MV-4-11 (cell line): ENCODE measurements at places on chromosomes 5 and 9.

DNA sequence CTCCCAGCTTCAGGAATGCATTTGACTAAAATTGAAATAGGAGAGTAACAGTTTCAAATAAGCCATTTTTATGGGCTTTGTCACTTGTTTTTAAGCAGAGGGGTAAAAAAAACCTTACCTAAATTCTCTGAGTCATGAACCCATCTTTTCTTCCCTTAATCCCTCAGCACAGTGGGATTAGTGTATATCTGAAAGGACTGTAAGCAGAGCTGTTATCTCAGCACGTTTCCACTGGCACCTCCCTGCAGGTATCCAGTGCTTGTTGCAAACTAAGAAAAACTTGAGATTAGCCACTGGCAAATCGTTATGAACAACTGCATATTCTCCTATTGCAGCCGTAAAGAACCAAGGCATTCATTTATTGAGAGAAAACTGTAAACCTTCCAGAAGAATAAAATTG, 872.7 kb downstream of the EFNA5 start:
- DNase-seq, result no peak

DNA sequence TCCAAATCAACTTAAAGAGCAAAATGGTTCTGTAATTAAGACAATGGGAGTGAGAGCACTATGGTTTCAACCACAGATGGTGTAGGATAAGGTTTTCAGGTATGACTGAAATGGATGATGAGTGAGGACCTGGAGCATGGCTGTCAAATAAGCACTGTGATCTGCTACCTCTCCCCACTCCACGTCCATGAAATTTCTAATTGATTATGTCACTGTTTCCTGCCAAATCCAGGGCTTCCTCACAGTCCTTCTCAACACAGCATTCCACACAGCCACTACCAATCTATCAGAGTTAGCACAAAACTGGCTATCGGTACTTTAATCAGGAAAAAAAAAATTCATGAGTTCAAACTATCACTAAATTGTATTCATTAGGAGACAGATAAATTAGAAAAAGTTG, 420.4 kb upstream of the WWC1 start:
- DNase-seq, result no peak

GRCh38 chr9:135016037-135016640, 71.3 kb upstream of the OLFM1 start:
- no peak for DNase-seq

DNA sequence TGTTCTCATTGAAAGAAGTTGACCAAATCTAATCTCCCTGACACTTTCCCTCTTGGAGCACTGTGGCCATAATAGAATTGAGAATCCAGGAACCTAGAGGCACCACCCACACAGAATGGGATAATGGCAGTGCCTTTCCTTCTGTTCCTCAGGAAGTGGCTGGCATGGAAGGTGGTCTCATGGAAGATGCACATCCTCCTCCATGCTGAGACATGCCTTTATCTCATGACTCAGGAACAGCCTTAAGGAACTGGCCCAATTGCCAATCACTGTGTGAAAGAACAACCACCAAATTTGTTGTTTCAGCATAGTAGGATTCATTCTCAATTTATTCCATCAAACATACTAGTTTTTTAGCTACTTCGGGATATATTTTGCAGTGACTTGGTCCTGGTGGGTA, 137.5 kb upstream of the RASGRF2 start:
- DNase-seq, result no peak

- peak; percentile 90 for DNase-seq
Observed at GRCh38 chr9:136045595-136046553, 49.2 kb downstream of the NACC2 start.

- peak; percentile 94 for DNase-seq
Observed at GRCh38 chr5:33299621-33300208, 141.1 kb upstream of the TARS1 start.

GRCh38 chr9:116715751-116716150, 28.6 kb downstream of the TRIM32 start:
- no peak for DNase-seq

DNA sequence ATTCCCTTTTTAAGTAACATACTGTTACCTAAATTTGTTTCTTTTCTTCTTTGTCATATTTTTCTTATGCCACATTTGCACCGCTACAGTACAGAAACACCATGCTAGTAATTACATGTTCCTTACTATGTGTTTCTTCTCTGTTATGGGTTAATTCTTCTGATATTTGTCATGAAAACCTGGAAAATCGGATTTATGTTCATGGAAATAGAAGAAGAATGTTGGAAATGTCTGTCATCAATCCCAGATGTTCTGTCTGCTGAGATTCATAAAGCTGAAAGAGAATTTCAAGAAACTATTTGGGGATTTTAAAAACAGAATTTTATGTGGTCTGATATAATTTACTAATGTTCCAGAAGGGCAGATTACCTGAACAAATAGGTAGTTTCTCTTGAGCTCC, 305.2 kb upstream of the NREP start:
- no peak for DNase-seq

DNA sequence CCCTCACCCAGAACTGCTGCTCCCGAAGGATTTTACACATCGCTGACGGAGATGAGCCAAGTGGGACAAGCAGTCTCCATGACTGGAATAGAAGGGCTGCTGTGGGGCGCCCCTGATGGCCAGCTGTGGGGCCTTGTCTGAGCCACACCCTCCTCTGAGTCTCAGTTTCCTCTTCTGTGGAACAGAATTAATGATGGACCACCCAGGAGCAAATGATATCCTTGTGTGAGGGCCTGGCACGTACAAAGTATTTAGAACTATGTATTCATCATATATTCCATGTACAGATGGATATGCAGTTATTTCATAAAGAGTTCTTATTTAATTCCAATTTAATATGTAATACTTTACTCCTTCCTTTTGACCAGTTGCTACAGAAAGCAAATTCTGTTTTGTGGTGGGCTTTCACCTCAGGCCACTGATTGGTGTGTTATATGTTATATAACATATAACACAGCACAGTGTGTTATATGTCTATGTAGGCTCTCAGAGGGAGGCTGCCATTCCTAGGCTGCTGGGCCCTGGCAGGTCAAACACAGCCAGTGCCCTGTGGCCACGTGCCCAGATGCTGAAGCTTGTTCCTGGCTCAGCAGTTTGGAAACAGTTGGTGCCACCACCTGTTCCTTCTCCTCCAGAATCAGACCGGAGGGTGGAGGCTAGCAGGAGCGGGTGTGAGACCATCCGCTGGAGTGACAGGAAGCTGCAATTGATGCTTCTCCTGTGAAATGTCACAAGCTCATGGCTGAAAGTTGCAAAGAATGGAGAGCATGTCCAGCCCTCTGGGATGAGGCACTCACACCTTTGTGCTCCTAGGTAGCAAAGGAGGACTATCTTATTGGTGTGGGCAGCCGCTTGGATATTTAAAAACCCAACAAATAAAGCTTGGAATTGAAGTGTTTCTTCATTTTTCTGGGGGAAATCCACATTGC, 4.4 kb upstream of the FGD3 start:
- DNase-seq, result no peak

- peak; percentile 86 for DNase-seq
Observed at GRCh38 chr5:120769312-120769872, 305.3 kb downstream of the PRR16 start.

DNA sequence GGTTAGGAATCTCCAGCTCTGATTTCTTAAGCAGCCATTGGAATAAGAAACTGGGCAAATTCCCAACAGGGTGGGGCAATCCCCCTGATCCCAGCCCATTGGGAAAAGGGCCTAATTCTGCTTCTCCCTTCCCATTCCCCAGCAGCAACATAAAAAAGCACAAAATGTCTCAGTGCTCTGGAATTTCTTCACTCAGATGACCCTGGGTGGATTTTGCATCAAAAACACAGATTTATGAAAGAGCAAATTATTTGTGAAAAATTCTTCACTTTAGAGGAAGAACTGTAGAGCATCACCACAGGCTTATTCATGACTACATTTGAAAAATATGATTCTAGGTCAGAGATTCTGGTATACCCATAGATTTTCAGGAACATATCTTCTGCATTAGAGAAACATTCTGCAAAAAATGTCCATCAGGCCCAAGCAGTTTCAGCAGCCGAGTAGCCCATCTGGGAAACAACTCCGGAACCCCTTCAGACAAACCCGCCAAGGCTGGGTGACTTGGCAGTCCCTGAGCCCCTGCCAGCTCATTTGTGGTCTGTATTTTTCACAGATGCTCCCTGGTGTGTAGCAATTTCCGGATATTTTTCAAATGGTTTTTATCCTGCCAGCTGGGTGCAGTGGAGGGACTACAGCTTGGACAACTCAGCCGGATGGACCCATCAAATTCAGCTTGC, 102.1 kb upstream of the RANBP3L start:
- DNase-seq, result peak; percentile 88

DNA sequence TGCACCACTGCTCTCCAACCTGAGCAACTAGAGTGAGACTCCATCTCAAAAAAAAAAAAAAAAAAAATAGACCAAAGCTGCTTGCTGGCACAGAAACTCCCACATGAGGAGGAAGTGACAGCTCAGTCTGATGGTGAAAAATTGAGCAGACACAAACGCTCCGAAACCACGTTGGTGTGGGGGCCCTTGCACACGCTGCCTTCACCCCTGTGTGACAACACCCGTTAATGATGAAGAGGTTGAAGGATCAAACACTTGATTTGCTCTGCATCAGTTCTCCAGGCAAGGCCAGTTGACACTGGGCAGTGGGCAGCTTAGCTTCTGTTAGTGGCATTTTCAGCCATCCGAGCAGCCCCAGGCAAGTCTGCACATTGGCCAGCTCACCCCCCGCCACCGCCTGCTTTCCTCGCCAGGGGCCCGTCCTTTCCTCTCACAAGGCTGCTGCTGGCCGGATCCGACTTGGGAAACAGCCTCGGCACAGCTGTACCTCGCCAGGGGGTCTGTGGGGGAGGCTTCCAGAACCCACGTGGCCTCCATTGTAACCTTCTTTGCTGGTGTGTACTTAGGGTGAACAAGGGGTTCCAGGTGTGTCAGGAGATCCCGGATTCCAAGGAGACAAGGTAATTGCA, 79.8 kb downstream of the COL27A1 start:
- peak; percentile 75 for DNase-seq

- no peak for DNase-seq
Observed at GRCh38 chr5:60852940-60853339, 8.9 kb upstream of the ELOVL7 start.

- DNase-seq, result peak; percentile 17
Observed at GRCh38 chr5:179060116-179061008, at the start of gene ZNF354C. ZNF354C (plus strand) TSS chr5:179060373; CDS start chr5:179062069, 1,696 bp downstream.

- DNase-seq, result no peak
Observed at GRCh38 chr5:56102889-56103288, 108.1 kb upstream of the IL6ST start.

DNA sequence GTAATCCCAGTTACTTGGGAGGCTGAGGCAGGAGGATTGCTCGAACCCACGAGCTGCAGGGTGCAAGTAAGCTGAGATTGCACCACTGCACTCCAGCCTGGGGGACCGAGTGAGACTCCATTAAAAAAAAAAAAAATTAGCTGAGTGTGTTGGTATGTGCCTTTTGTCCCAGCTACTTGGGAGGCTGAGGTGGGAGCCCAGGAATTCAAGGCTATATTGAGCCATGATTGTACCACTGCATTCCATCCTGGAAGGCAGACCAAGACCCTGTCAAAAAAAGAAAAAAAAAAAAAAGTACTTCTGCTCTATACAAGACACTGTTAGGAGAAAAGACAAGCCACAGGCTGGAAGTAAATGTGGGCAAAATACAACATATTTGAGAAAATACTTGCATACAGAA, 68.5 kb upstream of the FBXW11 start:
- DNase-seq, result no peak

- no peak for DNase-seq
Observed at GRCh38 chr9:37163299-37163698, 42.9 kb downstream of the ZCCHC7 start.

DNA sequence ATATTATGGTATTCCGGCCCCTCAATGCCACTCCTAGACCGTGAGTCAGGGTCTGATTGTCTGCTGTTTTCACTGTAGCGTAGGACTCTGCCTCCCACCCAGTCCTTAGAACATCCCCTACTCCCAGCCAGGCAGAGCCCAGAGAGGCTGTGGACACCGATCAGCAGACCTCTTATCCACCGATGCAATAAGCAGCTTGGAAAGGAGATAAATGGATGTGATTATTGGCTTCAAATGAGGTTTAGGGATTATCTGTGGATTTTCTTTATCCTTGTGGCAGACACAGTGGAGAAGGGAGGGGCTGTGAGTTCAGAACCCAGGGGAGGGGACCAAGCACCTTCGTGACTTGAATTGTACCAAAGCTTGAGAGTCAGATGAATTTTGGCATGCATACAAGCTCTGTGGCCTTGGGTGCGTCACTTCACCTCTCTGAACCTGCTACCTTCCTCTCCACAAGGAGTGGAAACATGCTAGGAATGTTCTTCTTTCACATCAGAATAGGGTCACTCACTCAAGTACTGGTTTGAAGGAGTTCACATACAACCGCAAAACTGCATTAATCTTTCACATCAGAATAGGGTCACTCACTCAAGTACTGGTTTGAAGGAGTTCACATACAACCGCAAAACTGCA, 83.1 kb upstream of the CPLX2 start:
- DNase-seq, result no peak

DNA sequence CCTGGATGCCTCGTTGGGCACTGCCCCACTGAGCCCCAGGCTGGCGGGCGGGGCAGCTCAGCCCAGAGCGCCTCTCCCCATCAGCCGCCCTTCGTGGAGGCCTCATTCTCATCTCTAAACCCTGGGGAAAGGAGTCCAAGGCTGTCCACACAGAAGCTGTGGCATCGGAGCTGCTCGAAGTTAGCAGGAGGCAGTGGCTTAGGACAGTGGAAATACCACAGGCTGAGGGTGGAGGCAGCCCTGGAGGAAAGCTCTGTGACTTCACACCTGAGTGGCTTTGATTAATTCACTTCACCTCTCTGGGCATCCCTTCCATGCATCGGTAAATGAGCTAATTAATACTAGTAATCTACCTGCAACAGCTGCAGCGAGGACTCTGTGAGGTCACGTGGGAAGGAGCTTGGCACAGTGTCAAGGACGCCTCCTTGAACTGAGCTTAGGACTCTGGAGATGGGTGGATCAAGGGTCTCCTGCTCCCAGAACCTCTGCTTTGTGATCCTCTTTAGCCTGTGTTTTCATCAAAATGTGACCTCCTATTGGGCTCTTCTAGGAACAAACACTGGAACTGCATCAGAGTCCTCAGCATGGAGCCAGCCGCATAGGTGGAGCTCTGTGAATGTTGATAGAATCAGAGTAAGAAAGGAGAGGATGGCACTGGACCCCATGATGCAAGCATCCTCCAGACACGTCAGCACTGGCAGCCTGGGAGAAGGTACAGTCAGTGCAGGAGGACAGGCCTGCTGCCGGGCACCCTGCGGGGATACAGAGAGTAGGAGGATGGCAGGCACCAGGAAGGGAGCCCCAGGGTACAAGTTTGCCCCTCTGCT, 842 bp upstream of the ANGPTL2 start:
- DNase-seq, result no peak

- DNase-seq, result no peak
Observed at GRCh38 chr5:110476164-110476563, 250.3 kb downstream of the TMEM232 start.

GRCh38 chr5:56449071-56449640, 216.0 kb upstream of the ANKRD55 start:
- no peak for DNase-seq

- DNase-seq, result peak; percentile 59
Observed at GRCh38 chr5:111769541-111769940, 12.5 kb upstream of the NREP start.

- DNase-seq, result no peak
Observed at GRCh38 chr9:82606071-82606470, 456.9 kb downstream of the RASEF start.
